ENCODE measurements at places on chromosomes 13 and 19. TPM values are rescaled to one million over a fixed set of nuclear protein-coding genes. Genes with fewer than 3 reads are reported as not detected.

The ARGLU1 gene
- 270 TPM for total RNA-seq

The ISOC2 gene
- 13.1 TPM for total RNA-seq

The GRIN3B gene
- total RNA-seq, result not detected

The ZNF667 gene
- 35.1 TPM for total RNA-seq

The CBY2 gene
- total RNA-seq, result not detected

The FREM2 gene
- 3.8 TPM for total RNA-seq

The IRGC gene
- total RNA-seq, result not detected

The LMTK3 gene
- total RNA-seq, result 16.6 TPM

The MATK gene
- 19.7 TPM for total RNA-seq

The ZNF626 gene
- 42.3 TPM for total RNA-seq

The COX6B2 gene
- not detected for total RNA-seq

The ZNF583 gene
- total RNA-seq, result 71.7 TPM

The IGFL1 gene
- not detected for total RNA-seq

The MUC16 gene
- total RNA-seq, result not detected

The JSRP1 gene
- total RNA-seq, result not detected

The LILRB2 gene
- total RNA-seq, result not detected

The ATP12A gene
- total RNA-seq, result not detected

The SCEL gene
- not detected for total RNA-seq

The ZNF154 gene
- 81.7 TPM for total RNA-seq

The S1PR4 gene
- 0.31 TPM for total RNA-seq

The ONECUT3 gene
- not detected for total RNA-seq

The MADCAM1 gene
- total RNA-seq, result 0.63 TPM

The CDC34 gene
- 41.6 TPM for total RNA-seq

The KCNC3 gene
- total RNA-seq, result 5.9 TPM

The METTL21C gene
- total RNA-seq, result not detected

The SRRM5 gene
- not detected for total RNA-seq

The LHB gene
- total RNA-seq, result not detected

The RFPL4A gene
- total RNA-seq, result not detected

The KLF1 gene
- total RNA-seq, result 0.31 TPM

The URAD gene
- not detected for total RNA-seq

The MYH14 gene
- total RNA-seq, result 1.6 TPM

The RDH8 gene
- not detected for total RNA-seq

The SPRYD7 gene
- total RNA-seq, result 10.3 TPM

The ERICH6B gene
- not detected for total RNA-seq

The BCAM gene
- total RNA-seq, result 3.4 TPM

The RYR1 gene
- total RNA-seq, result 9.1 TPM

The NPAS1 gene
- total RNA-seq, result 10.0 TPM

The PRR20B gene
- total RNA-seq, result not detected

The PLK5 gene
- 0.31 TPM for total RNA-seq

The DPF1 gene
- 47.0 TPM for total RNA-seq

The TEX29 gene
- total RNA-seq, result not detected

The SULT2B1 gene
- not detected for total RNA-seq

The ADGRE2 gene
- 0.31 TPM for total RNA-seq

Measured in parietal lobe (tissue), 2 donors.